ENCODE measurements at places on chromosomes 6 and 20.

- no peak for DNase-seq
These were observed 86.5 kb downstream of the INSM1 start for GRCh38 chr20:20454367-20454766.

- DNase-seq: no peak
These were observed 14.0 kb downstream of the HIVEP1 start for GRCh38 chr6:12026120-12026519.

- no peak for DNase-seq
These were observed 147.7 kb downstream of the MRPL14 start for GRCh38 chr6:43979525-43979924.

GRCh38 chr20:32497589-32498224 is 87.4 kb downstream of the NOL4L start:
- no peak for DNase-seq

DNA sequence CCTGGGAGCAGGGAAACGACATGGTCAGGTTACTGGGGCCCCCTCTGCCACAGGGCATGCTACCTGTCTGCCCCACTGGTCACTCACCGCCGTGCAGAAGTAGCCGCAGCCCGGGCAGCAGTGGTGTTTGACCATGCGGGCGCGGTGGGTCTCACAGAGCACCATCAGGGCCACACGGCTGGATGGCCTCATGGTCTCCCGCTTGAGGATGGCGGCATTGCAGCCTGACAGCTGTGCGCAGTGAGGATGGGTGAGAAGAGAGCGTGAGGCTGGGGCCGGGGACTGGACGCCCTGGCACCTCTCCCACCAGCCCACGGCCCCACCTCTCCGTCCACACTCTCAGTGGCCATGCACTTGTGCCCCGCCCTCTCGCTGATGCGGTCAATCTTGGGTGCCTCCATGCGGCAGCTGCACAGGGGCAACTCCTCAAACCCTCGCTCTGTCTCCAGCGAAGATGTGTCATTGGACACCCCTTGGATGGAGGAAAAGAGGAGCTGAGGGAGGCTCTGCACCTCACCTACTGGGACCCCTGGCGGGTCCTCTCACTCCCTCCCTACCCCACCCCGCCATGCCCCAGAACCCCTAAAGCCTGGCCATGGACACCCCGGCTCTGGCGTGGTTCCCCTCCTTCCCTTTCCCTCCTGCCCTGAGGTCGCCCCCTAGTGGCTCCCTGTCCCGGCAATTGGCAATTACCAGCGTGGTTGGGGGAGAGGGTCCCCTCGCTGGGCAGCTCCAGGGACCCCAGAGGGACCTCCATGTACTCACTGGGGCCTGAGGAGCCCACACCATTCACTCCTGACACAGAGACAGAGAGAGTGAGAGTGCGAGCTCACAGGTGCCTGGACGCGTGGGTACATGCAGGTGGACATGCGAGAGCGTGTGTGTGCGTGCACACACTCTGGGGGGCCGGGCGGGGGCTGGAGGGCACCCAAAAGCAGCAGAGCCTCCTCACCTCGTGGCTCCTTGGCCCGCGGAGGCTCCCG is 8.9 kb downstream of the EHMT2 start:
- DNase-seq: peak; percentile 72

DNA sequence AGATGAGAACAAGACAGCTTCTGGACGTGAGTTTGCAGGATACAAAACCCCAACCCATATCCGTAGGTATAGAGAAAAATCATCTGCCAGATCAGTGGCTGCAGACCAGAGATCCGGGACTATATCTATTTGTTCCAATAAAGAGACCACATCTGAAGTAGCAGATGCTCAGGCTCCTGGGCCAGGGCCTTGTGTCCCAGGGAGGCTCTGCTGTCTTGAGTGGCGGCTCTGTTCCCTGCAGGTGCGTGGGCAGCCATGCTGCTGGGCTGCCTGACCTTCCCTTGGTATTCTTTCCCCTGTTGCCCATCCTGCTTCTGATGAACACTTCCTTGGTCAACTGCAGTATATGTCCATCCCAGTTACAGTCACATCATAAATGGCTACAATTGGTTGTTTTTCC is 34.9 kb downstream of the ERMARD start:
- no peak for DNase-seq

DNA sequence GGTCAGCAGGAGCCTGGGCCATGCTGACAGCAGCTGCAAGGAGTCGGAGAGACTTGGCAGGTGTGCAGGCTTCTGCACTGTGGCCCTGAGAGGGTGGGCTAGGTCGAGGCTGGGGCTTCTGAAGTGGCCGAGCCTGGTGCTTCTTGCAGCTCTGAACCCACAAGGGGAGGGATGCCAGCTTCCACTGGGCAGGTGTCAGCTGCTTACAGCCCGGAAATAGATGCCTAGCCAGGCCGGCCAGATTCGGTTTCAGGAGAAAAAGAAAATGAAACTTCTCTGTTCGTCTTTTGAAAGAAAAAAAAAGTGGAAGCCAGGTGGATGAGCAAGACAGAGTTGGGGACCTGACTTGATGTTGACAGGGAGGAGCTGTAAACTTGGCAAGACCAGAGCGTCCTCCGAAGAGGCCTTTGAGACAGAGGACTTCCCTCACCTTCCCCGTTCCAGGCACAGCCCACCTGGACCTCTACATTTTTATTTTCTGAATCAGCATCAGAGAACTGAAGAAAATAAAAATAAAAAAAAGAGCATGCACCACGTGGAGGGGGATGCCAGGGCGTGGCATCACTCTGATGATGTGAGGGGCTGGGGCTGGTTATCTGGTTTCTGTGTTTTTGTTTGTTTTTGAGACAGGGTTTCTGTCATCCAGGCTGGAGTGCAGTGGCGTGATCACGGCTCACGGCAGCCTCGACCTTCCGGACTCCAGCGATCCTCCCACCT is at the start of gene ZBP1:
Gene ZBP1 (minus strand): TSS at position 153 of the 717 bp plus-strand sequence. CDS start 131 bp downstream, at position 22.
- DNase-seq: peak; percentile 62

DNA sequence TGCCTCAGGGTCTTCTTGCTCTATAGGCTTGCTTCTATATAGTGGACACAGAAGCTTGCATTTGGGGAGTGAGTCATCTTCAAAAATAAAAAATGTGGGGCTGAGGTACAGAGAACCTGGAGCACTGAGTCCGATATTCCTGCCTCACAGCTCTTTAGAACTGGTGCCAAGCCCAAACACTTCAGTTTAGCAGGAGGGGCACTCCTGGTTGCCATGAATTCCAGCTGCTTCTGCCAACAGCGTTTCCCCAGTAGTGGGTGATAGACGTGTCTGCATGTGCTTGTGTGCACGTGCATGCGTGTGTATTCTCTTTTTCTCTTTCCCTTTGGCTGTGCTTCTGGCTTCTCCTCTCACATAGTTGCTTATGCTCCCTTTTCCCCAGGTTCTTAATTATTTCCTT is 11.9 kb downstream of the DNPH1 start:
- no peak for DNase-seq

DNA sequence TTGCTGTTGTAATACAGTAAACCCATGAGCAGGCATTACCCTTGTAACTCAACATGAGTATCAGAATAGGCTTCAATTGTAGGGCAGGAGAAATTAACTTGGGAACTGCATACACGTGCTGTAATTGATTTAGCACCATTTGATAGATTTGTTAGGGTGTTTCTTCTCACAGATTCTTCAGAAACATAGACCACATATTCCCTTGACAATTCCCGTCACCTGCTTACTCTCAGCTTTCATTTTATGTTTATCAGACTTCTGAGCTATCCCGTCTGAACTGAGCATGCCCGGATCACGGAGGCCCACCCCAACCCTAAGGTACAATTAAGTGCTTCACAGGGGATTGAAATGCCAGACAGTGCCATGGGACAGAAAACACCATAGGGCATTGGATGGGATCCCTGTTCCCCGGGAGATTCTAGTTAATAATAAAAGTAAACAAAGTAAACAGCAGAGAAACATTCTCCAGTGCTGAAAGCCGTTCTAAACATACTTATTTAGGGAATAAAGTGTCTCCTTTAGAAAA is 179.7 kb downstream of the PHACTR1 start:
- no peak for DNase-seq

DNA sequence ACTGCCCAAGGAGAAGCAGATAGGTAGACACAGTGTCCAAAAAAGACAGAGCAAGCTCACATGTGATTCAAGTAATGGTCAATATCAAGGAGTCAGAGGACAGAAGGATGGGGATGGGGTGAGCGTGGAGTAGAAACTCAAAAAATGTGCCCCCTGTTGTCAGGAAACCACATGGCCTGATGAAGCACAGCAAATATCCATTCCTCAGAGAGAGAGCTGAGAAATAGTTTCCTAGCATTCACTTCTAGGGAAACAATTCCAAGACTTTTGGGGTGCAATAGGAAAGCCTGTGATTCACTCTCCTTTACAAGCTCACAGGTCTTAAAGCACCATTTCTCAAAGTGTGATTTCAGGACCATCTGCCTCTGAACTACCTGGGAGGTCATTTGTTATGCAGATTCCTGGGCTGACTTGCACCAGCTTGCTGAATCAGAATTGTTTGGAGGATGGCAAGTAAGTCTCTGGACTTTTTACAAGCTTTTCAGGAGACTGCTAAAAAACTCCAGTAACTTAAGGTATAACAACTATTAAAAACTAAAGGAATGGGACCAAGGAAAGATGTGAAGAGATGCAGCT is 432.8 kb downstream of the HDGFL1 start:
- no peak for DNase-seq

DNA sequence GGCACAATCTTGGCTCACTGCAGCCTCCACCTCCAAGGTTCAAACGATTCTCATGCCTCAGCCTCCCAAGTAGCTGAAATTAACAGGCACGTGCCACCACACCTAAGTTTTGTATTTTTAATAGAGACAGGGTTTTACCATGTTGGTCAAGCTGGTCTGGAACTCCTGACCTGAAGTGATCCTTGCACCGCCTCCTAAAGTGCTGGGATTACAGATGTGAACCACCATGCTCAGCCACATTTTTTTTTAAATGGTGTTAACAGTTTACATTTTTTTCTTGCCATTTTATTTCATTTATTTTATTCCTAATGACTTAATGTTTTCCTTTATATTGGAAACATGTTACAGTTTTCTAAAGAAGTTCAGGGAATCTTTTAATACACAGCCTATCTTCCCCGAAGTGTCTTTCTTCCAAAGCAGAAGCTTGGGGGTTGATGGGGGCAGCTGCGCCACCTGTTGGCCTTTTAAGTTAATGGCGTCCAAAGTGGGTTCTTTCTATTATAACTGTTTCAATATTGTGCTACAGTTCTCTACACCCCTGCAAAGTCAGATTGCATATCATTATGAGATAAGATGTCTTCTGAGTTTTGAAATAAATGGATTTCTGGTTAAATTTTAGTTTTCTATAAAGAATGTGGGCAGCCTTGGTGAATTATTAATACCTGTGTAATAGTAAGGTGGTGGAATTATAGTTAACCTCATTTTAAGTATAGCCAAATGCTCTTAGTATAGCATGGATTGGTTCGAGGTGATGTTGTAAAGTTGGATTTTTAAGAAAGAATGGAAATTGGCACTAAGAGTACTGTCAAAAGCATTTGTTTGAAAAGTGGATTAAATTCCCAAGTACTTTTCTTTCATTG is 42.0 kb upstream of the PLCG1 start:
- DNase-seq: peak; percentile 59

DNA sequence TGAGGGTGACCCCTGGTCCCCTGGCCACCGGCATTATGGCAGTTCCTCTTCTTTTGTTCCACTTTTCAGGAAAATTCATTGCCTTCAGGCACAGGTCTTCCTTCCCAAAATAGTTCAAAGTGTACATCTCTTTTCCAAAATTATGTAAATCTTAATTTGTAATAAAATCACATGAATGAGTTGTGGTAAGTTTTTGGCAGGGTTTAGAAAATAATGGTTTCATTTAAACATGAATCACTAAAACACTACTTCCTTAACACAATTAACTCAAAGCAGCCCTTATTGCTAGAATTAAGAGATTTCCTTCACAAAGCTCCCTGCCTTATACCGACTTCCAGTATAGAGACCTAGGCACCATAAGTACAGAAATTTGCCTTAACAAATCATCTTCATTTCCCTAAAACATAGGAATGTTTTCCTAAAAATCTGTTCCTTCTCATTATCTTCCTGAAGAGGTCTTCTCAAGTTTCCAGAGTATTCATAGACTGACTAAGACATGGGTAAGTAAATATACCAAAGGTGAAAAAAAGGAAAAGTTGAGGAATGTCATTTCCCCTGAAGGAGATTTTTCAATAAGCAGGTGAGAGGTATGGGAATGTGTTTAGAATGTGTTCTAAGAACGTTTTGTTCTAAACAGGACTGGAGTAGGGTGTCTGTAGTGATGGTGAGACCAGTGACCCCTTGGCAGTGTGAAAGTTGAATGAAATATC is 148.2 kb upstream of the CITED2 start:
- no peak for DNase-seq

DNA sequence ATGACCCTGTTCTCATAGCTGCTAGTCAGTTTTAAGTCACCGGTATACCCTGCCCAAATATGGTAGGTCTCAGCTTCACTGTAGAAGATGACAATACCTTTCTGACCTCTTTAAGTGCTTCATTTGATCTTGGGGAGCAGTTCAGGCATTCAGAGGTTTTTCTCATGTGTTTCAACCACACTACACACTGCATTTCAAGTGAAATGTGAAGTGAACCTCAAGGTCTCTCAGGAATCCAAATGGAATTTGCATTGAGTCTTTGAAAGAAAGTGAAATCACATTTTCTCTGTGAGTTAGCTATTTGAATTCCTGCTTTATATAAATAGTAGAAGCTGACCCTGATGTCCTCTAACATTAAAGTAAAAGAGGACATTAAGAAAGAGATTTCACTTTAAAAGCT is 461.6 kb downstream of the ADGRB3 start:
- DNase-seq: no peak

DNA sequence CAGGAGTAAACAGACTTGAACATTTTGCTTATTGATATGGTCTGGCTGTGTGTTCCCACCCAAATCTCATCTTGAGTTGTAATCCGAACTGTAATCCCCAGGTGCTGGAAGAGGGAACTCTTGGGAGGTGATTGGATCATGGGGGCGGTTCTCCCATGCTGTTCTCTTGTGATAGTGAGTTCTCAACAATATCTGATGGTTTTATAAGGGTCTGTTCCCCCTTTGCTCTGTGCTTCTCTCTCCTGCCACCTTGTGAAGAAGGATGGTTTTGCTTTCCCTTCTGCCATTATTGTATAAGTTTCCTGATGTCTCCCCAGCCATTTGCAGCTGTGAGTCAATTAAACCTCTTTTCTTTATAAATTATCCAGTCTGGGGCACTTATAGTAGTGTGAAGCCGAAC is 40.0 kb downstream of the MYLIP start:
- DNase-seq: no peak

- no peak for DNase-seq
These were observed 431.6 kb downstream of the GJA1 start for GRCh38 chr6:121867095-121867494.

GRCh38 chr6:154304191-154304590 is 52.4 kb downstream of the IPCEF1 start:
- DNase-seq: no peak

- DNase-seq: no peak
These were observed 5.4 kb downstream of the ENPP4 start for GRCh38 chr6:46135176-46135575.

- no peak for DNase-seq
These were observed 216.7 kb upstream of the PCSK2 start for GRCh38 chr20:17010181-17010580.

GRCh38 chr6:123636282-123636681 is 468 bp downstream of the TRDN start:
- no peak for DNase-seq

GRCh38 chr6:6604566-6604965 is 16.0 kb downstream of the LY86 start:
- DNase-seq: no peak

GRCh38 chr6:42692137-42692911 is 30.1 kb downstream of the PRPH2 start:
- DNase-seq: peak; percentile 12

GRCh38 chr20:24633521-24633920 is 164.1 kb downstream of the SYNDIG1 start:
- no peak for DNase-seq
